ENCODE measurements at places on chromosomes 6 and 20. TPM values are rescaled to one million over a fixed set of nuclear protein-coding genes. Genes with fewer than 3 reads are reported as not detected.
A peak's percentile ranks its signal among the peaks of the same experiment; 100 is the strongest.

DNA sequence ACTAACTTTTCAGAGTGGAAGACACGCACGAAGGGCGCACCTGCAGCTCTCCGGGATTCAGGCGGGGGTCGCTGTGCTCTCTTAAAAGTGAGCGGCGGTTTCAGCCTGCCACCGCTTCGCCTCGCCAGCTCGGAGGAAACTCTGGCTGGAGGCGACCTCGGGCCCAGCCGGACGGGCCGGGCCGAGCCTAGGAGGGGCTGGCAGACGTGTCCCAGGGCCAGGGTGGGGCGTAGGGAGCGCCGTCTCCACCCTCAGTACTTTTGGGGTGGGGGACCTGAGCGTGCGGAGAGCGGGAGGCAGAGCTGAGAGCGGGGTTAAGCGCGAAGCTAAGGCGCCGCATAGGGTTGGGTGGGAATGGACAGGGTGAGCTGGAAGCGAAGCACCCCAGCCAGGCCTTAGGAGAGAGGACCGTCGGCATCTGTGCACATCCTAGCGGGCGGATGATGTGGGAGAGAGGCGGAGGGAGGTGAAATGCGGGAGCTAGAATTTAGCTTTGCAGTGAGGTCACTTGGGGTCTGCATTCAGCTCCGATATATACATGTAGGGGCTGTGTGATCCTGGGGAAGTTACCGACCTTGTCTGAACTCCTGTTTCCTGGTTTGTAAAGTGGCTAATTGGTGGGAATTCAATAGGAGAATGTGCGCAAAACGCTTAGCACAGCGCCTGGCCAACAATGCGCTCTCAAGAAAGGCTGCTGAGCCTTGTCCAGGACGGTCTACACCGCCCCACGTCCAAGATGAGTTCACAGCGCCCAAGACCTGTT, 6.5 kb upstream of the TFAP2A start:
- H3K4me1 ChIP-seq: peaks cover 51% of the 10 kb centered on the region
- DNase-seq: no peak
- H3K27ac ChIP-seq: no peak overlapping the region
- H3K4me3 ChIP-seq: no peak overlapping the region

GRCh38 chr6:40558102-40558501, 29.1 kb downstream of the LRFN2 start:
- no peak for DNase-seq
- H3K27me3 ChIP-seq: peaks cover 10% of the 10 kb centered on the region
- H3K27ac ChIP-seq: no peak overlapping the region
- H3K4me1 ChIP-seq: no peaks in the 10 kb centered on the region
- H3K4me3 ChIP-seq: no peak overlapping the region

DNA sequence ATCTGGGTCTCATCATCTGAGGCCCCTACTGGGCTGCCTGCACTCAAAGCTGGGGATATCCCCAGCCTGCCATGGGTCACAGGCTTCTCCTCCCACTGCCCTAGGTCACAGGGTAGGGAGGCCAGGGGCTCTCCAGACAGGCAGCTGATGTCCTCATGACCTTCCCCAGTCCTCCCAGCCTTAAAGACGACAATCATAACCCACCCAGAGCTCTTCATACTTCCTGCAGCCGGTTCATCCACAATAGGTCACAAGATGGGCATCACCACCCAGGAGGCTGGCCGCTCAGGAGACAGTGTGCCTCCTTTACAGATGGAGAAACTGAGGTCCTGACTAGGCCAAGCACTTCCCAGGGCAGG, 15.2 kb downstream of the TFEB start:
- H3K27ac ChIP-seq: no peak overlapping the region
- no peak for DNase-seq
- peaks cover 18% of the 10 kb centered on the region for H3K27me3 ChIP-seq
- peaks cover 16% of the 10 kb centered on the region for H3K4me1 ChIP-seq

DNA sequence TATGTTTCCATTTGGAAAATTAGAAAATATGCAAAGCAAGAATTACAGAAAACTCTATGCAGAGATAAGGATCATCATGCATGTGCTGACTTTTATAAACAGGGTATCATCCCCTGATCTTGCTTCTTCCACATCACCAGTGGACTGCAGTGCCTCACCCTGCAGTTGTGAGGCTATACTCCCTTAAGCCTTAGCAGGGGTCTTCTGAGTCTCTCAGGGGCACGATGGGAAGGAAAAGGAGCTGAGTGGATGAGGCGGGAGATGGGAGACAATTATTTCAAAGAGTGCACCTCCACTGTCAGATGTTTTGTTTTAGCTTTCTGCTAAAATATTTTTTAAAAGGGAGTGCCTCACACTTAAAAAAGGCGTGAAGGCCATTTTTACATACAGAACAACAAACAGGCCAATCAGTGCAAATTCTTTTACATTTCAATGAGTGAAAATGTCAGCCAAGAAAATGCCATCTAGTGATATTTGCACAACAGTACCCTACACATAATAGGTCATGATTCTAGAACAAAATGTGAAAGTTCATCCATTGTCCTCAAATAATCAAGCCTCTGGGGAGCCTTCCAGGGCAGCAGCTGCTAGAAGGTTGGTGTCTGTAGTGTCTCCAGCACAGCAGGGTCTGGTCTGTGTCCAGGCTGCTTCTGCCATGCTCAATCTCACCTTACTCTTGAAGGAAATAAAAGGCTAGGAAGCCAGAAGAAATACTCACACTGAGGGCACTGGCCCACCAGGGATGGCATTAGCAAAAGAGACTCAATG, 13.2 kb upstream of the SERPINB9 start:
- H3K27ac ChIP-seq: no peak overlapping the region
- H3K4me3 ChIP-seq: no peak overlapping the region
- DNase-seq: no peak
- peaks cover 14% of the 10 kb centered on the region for H3K4me1 ChIP-seq
- H3K36me3 ChIP-seq: no peaks in the 10 kb centered on the region

AIF1 gene
- total RNA-seq: 9.4 TPM

- no peaks in the 10 kb centered on the region for H3K36me3 ChIP-seq
- H3K4me1 ChIP-seq: peaks cover 12% of the 10 kb centered on the region
- H3K27me3 ChIP-seq: peaks cover 56% of the 10 kb centered on the region
- no peak overlapping the region for H3K27ac ChIP-seq
Observed at GRCh38 chr6:167237438-167238145, 53.5 kb upstream of the UNC93A start.

DNA sequence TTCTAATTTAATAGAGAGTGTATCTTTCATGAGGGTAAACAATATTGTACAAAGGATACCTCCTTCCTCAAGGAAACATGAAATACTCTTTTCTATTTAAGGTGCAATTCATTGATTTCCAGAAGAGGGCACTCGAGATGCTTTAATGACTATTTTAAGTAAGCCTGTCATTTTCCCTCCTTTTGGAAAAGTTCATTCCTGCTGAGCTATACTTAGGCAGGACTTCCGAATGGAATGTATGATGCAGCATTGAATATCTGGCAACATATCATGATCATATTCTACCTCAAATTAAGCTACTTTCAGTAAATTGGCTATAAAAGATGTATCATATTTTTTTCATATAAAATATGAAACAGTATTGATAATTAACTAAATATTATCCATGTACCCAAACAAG, 5.0 kb downstream of the DST start:
- H3K4me3 ChIP-seq: no peak overlapping the region
- no peak for DNase-seq
- no peaks in the 10 kb centered on the region for H3K36me3 ChIP-seq
- no peaks in the 10 kb centered on the region for H3K27me3 ChIP-seq
- no peaks in the 10 kb centered on the region for H3K4me1 ChIP-seq
- H3K27ac ChIP-seq: no peak overlapping the region

DNA sequence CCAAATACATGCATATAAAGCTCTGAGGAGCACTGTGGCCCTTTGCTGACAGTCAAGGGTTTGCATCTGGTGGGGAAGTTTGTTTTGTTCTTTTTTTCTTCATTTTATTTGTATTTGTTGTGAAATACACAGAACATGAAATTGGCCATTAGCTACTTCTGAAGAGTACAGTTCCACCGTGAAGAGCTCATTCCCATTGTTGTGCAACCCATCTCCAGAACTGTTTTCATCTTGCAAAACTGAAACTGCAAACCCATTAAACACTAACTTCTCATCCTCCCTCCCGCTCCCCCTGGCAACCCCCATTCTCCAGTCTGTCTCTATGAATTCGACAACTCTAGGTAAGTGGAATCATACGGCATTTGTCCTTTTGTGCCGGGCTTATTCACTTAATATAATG, 231.3 kb downstream of the TFAP2C start:
- no peak overlapping the region for H3K27ac ChIP-seq
- H3K4me1 ChIP-seq: no peaks in the 10 kb centered on the region
- no peaks in the 10 kb centered on the region for H3K36me3 ChIP-seq
- peaks cover 29% of the 10 kb centered on the region for H3K27me3 ChIP-seq
- no peak overlapping the region for H3K4me3 ChIP-seq
- no peak for DNase-seq

GRCh38 chr20:44911264-44911921, 1.5 kb downstream of the PABPC1L start:
- H3K36me3 ChIP-seq: peaks cover 61% of the 10 kb centered on the region
- H3K27ac ChIP-seq: peak overlapping the region; percentile 80
- H3K4me3 ChIP-seq: peak overlapping the region; percentile 38
- peaks cover 13% of the 10 kb centered on the region for H3K4me1 ChIP-seq
- DNase-seq: peak; percentile 87

DNA sequence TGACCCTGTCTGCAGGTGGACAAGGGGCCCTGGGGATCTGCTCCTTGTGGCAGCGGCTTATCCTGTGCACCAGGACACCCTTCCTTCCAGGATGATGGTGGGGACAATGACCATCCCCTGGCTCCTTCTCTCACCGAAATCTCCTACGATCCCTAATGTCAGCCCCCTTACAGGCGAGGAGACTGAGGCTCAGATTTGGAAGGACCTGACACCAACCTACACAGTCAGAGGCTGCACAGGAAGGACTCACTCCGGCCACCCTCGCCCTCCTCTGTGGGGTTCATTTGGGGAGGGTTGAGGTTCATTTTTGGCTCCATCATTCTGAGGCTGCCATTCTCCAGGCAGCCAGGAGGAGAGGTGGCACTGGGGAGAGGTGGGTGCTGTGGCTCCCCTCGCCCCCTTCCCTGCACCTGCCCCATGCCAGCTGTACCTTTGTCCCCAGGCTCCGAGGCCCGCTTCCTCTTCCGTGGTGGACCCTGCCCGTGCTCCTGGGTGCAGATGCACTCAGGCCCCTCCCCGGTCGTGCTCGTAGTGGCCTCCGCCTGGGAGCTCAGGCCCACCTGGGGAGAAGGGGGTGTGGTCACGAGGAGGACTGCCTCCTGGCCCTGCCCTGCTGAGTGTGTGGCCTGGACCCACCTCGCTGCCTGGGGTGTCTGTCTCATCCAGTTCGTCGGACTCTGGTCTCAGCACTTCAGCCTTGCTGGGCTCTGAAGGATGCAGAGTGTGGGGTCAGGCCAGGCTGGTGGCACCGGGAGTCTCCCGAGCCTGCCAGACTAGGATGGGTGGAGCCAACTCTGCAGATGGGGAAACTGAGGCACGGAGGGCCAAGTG, 5.3 kb upstream of the CABLES2 start:
- H3K27me3 ChIP-seq: peaks cover 10% of the 10 kb centered on the region
- H3K4me3 ChIP-seq: no peak overlapping the region
- no peak overlapping the region for H3K27ac ChIP-seq
- H3K36me3 ChIP-seq: no peaks in the 10 kb centered on the region

DNA sequence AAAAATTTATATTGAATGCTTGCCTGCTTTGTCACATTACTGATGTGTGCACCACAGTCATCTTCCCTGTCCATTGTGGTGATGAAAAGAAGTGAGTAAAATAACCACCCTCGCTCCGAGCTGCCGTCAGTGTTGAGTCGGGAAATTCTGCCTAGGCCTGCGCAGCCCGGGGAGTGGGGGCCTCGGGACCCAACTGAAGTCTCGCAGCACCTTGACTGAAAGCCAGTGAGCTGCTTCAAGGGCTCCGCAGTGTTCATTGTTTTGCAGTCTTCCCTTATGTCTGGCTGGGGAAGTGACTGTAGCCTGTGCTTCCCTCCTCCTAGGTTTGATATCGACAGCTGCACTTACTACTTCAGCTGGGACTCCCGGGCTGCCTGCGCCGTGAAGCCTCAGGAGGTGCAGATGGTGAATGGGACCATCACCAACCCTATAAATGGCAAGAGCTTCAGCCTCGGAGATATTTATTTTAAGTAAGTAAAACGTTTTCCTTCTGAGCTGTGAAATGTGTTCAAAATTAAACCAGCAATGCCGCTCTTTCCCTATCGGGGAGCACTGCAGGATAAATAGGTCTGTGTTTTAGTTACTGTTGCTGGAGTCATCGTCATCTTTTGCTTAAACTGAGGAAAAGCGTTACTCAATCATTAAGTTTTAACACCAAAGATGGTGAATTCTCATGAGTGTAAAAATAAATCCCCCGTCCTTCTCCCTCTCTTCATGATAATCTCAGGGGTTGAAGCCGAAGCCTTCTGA, 32.7 kb upstream of the SLC22A1 start:
- DNase-seq: no peak
- no peaks in the 10 kb centered on the region for H3K27me3 ChIP-seq
- H3K4me3 ChIP-seq: no peak overlapping the region
- no peaks in the 10 kb centered on the region for H3K4me1 ChIP-seq
- no peak overlapping the region for H3K27ac ChIP-seq

GGTLC1 gene
- total RNA-seq: not detected

DNA sequence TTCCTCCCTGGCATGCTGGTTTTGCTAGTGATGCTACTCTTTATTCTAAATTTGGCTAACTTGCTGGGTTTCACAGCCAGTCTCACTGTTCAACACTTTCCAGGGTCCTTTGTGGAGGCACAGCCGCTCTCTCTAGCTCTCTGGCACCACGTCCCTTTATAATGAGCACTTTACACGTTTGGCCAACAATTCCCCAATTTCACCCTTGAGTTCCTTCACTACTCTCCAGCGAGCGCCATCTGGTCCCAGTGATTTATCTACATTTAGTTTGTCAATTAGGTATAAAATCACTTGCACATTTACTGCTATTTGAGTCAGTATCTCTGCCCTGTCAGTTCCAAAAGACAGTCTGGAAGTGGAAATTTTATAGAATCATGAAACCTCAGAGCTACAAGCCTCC, 241.9 kb upstream of the MOCS1 start:
- H3K4me1 ChIP-seq: no peaks in the 10 kb centered on the region
- H3K36me3 ChIP-seq: no peaks in the 10 kb centered on the region
- H3K27ac ChIP-seq: no peak overlapping the region
- no peaks in the 10 kb centered on the region for H3K27me3 ChIP-seq

DNA sequence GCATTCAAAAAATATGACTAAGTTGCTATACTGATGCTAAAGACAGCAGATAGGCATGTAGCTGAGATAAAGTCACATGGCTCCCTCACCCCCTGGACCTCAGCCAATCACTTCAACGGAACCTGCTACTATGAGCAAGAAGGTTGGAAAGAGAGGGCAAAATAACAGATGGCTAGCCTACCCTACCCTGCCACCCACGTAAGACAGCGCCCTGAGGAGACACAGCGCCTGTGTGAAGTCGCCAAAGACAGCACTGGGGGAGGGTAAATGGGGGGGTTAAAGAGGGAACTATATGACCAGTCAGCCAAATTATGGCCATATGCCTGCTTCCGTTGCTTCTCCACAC, 163.2 kb downstream of the RALGAPA2 start:
- no peaks in the 10 kb centered on the region for H3K36me3 ChIP-seq
- no peak for DNase-seq
- no peak overlapping the region for H3K27ac ChIP-seq
- no peaks in the 10 kb centered on the region for H3K27me3 ChIP-seq

RALGAPB gene
- total RNA-seq: 23.8 TPM

NCOA3 gene
- total RNA-seq: 17.0 TPM

MOCS1 gene
- total RNA-seq: 12.7 TPM

GRCh38 chr20:5825130-5825719, 75.0 kb downstream of the SHLD1 start:
- no peaks in the 10 kb centered on the region for H3K36me3 ChIP-seq
- DNase-seq: no peak
- no peaks in the 10 kb centered on the region for H3K27me3 ChIP-seq
- H3K27ac ChIP-seq: no peak overlapping the region
- H3K4me1 ChIP-seq: peaks cover 8% of the 10 kb centered on the region
- H3K4me3 ChIP-seq: no peak overlapping the region

GRCh38 chr6:149337320-149337719, 19.8 kb downstream of the TAB2 start:
- no peaks in the 10 kb centered on the region for H3K27me3 ChIP-seq
- no peak overlapping the region for H3K27ac ChIP-seq
- no peak overlapping the region for H3K4me3 ChIP-seq
- H3K4me1 ChIP-seq: no peaks in the 10 kb centered on the region

IMPG1 gene
- not detected for total RNA-seq

All from K562 (cell line).